B cell (primary cell): ENCODE measurements at places on chromosomes 11 and 22.

DNA sequence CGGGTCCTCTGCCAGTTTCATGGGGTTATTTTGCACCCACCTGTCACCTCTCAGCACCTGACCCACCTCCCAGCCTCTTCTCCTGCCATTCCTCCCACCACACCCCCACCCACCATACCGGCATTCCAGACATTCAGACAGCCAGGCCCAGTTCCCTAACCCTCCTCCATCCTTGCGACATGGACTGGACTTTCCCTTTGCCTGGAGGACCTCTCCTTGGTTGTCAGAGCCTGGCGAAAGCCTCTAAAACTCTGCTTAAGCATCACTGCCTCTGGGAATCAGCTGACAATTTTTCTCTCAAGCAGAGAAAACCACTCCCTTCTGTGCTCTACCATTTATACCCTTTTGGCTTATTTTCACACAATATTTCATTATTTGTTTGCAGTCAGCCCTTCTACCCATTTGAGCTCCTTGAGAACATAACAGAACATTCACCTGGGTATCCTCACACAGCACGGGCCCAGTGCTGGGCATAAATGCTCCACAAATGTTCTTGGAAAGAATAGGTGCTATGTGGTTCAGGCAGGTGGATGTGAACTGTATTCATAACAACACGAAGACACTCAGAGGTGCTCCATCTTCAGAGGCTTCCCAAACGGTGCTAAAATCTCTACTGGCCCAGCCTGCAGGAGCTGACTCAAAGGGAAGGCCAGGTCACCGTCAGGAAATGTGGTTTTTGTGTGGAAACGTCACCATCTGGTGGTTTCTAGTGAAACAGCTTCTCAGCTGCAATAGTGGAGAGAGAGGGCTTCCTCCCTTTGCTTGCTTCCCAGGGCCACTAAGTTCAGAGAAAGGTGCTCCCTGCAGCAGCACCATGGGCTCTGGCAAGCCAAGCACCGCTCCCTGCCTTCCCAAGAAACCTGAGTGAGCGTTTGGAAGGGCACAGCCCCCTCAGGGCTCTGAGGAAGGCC is 10.4 kb downstream of the SPATA19 start:
- DNase-seq, result no peak

GRCh38 chr11:61814958-61815789 is 1.6 kb downstream of the FADS1 start:
- DNase-seq, result peak; percentile 61

- peak; percentile 70 for DNase-seq
Measured at GRCh38 chr11:109984634-109985289, 108.4 kb upstream of the ZC3H12C start.

- DNase-seq, result no peak
Measured at GRCh38 chr11:111469200-111469599, 43.0 kb downstream of the BTG4 start.

DNA sequence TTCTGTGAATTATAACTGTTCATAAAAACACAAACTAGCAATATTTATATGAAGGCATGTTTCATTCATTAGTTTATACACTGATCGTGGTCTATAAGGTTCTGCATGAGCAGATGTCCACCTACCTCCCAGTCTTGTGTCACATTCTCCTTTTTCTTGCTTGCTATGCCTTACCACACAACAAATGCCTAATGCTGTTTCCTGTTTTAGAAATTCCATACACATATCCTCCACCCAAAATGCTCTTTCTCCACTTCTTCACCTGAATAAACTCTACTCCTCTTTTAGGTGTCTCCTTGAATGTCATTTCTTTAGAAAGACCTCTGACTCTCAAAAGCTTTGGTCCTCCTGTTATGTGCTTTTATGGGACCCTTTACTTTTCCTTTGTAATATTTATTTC is 88.9 kb downstream of the BDNF start:
- no peak for DNase-seq

GRCh38 chr22:50016988-50017700 is 4.6 kb upstream of the IL17REL start:
- DNase-seq, result peak; percentile 23

- DNase-seq, result no peak
Measured at GRCh38 chr11:1846453-1846932, 6.4 kb upstream of the LSP1 start.

DNA sequence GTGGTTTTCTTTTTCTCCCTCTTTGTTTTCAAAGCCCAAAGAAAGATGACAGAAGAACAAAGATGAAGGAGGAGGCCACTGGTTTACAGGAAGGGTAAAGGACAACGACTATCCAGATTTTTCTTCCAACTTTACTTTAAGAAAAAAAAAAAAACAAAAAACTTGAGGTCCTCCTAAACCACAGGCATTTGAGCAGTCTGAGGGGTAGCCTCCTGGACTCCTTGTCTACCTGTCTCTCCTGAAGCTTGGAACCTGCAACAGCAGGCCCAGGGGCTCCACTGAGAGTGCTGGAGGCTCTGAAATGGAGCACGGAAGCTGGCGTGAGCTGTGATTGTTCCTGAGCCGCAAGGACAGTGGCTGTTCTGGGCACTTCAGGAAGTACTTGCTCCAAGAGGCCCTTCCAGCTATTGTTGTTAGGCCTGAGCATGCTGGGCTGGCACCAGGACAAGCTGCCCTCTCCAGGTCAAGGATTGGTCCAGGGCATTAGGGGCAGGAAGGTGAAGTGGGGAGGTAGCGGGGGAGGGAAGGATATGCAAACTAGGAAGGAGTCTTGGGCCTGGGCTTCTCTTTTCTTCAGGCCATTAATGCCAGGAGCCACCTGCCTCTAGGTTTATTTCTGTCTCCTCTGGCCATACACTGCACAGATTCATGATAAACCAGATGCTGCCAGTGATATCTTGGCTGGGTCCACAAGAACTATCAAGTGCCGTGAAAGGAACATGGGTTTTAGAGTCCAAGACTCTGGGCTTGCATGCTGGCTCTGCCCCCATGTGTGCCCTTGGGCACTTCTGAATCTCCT is 147.3 kb downstream of the CCDC34 start:
- DNase-seq, result no peak

- no peak for DNase-seq
Measured at GRCh38 chr11:111308140-111308539, 9.8 kb downstream of the POU2AF3 start.
